ENCODE measurements at places on chromosomes 7 and 10.

GRCh38 chr10:131834152-131834810 is 66.5 kb upstream of the PPP2R2D start:
- no peak for DNase-seq

GRCh38 chr7:11120068-11120664 is 146.5 kb downstream of the PHF14 start:
- DNase-seq: no peak

DNA sequence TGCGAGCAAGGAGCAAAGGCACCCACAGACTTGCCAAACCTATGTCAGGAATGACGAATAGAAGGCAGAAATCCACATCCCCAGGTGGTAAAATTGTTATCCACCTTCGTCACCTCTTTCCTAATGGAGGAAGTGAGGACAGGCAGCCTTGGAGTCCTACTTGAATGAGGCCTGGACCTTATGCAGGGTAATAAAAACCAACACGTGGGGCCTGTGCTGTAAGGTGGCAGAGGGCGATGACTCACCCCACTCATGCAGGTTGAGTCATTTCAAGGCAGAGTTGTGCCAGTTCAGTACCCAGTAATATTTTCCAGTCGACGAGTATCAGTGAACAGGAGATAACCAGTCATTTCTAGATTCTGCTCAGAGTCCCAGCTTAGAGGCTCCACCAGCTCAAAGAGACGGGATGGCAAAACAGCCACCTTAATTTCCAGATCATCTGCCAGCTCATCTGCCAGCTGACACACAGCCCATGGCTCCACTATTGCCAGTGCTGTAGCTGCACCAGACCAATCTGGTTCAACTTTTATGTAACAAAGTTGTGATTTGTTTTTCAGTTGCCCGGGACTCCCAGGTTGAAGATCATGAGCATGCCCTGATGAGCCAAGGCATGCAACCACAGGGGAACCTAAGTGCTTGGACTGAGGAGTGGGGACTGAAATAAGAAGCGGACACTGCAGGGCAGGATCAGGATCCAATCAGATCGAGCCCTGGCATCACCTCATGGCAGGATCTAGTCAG is 176.2 kb upstream of the ITGB1 start:
- DNase-seq: peak; percentile 64

DNA sequence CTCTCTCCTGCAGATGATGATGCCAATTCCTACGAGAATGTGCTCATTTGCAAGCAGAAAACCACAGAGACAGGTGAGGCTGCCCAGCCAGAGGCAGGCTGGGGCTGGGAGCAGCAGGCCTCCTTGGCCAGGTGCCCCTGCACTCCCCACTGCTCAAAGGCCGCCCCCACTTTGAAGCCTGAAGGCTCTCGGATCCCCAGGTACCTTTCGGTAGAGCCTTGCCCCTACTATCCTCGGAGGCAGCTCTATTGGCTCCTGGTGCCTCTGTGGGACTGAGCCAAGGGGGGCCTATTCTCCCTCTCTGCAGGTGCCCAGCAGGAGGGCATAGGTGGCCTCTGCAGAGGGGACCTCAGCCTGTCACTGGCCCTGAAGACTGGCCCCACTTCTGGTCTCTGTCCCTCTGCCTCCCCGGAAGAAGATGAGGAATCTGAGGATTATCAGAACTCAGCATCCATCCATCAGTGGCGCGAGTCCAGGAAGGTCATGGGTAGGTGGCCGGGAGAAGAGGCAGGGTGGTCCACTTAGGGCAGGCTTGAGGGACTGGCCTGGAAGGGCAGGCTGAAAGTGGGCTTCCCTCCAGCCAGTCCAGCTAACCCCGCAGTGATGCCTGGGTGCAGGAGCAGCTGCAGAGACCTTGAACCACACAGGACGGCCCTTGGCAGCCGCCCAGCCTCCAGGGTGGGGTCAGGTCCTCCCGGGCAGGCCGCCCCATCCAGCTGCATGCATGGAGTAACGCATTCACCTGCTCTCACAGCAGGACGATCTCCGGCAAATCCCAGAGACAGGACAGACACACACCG is 14.1 kb downstream of the LAT2 start:
- no peak for DNase-seq

- DNase-seq: no peak
These were observed 69.7 kb downstream of the CYP51A1 start for GRCh38 chr7:92064438-92065029.

GRCh38 chr10:101140084-101140949 is 9.2 kb downstream of the TLX1 start:
- no peak for DNase-seq

GRCh38 chr10:70232155-70232858 is 922 bp downstream of the PPA1 start:
- peak; percentile 15 for DNase-seq

Data from stimulated activated CD4-positive, alpha-beta T cell treated with anti-CD3 and anti-CD28 coated beads, Interleukin-1b, Interleukin-23, amount 100 ng/mL, for 1 hour (primary cell).